Omental fat pad (tissue), 4 donors: ENCODE measurements at places on chromosomes 3 and 15. TPM values are rescaled to one million over a fixed set of nuclear protein-coding genes. Genes with fewer than 3 reads are reported as not detected.
A peak's percentile ranks its signal among the peaks of the same experiment; 100 is the strongest.

DNA sequence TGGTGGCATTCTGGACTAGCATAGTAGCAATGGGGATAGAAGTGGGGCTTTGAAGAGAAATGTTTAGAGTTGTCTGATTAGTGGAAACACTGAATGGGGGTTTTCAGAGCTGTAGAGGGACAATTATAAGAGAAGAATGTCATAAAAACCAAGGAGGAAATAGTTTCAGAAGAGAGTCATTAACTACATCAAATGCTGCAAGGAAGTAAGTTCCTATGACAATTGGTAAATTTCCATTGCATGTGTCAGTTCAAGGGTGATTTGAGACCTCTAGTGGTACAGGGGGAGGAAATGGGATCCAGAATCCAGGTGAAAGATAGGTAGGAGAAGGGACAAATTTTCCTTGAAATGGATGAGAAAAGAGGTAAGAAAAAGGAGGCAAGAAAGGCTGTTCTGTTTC is 68.3 kb upstream of the TBC1D5 start:
- DNase-seq, result no peak

The GADL1 gene
- total RNA-seq, result not detected

The PPIP5K1 gene
- 29.4 TPM for total RNA-seq

The LRRC31 gene
- not detected for total RNA-seq

GRCh38 chr3:54427501-54427900 is 305.1 kb downstream of the CACNA2D3 start:
- DNase-seq, result no peak

- no peak for DNase-seq
Observed at GRCh38 chr3:133956982-133957381, 61.3 kb upstream of the RAB6B start.

The TTLL13 gene
- not detected for total RNA-seq

GRCh38 chr3:181176601-181177000 is 187.1 kb upstream of the DNAJC19 start:
- peak; percentile 82 for DNase-seq

- DNase-seq, result no peak
Observed at GRCh38 chr15:73902121-73903020, 23.9 kb upstream of the LOXL1 start.

The GPR87 gene
- total RNA-seq, result not detected

DNA sequence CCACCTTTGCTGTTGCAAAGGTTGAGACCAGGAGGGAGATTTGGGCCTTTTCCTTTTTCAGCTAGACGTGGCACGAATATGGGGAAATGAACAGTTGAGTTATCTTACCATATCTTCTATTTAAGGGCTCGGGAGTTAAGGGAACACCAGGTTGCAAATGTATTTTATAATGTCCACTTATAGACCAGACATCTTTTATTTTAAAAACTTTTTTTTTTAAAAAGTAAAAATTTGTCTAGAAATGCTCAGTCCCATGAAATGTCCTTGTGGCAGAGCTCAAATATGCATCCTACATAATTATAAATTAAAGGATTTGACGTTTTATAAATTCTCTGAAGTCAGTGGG is 103.6 kb upstream of the VEPH1 start:
- no peak for DNase-seq

DNA sequence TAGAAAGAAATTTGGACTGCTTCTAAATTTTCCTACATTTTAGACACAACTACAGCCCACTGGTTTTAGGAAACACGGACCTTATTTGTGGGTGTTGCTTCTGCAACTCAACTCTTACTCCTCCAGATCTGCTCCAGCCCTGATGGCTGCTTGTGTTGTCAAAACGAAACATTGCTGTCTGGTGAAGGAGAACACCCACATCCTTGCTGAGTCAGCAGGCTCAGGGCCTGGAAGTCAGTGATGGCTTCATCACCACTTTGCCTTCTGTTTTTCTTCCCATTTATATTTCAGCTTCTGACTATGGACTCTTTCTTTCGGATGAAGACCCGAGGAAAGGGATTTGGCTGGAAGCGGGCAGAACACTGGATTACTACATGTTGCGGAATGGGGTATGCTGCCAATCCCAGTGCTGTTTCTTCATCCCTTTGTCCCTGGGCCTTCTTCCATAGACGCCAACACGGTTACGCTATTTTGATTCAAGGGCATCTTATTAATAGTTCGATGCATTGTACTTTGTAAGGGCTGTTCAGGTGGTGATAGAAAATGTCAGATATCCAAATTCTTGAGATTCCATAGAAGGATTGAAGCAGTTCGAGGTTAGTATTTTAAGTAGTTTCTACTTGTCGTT is 392.6 kb upstream of the TPM1 start:
- DNase-seq, result no peak

DNA sequence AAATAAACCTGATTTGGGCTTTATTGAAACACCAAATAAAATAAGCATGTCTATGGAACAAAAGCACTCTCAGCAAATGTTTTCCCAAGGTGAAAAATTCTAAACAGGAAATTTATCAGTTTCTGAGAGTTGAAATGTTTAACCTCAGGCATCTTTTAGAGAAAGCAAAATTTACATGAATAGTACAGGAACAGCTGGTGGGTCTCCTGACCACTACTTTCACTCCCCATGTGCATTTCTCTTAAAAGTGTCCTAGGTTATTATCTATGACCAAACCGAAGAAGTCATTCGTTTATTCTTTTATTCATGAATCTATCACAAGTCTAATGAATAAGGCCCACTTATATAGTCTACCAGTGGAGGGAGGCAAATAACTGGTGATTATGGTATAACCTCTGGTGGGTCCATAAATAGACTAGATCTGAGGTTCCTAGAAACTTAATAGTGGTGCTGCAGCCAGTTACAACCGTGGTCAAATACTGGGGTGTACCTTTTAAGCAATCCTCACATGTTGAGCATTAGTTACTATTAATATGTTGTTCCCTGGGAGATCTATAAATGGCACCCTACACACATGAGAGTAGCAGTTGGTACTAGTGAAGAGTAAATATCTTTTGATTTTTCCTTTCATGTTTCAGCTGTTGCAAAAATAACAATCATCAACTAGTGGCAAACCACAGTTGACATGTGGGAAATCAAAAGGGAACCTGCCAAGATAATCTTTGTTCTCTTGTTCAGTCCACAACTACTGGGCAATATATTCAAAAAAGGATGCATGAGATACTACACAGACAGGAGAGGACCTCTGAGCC is 169.3 kb upstream of the STAC start:
- no peak for DNase-seq

The LSMEM2 gene
- not detected for total RNA-seq

- no peak for DNase-seq
Observed at GRCh38 chr3:60086811-60087210, 1037.0 kb upstream of the CFAP20DC start.

GRCh38 chr3:27454461-27454860 is 29.7 kb downstream of the SLC4A7 start:
- no peak for DNase-seq

DNA sequence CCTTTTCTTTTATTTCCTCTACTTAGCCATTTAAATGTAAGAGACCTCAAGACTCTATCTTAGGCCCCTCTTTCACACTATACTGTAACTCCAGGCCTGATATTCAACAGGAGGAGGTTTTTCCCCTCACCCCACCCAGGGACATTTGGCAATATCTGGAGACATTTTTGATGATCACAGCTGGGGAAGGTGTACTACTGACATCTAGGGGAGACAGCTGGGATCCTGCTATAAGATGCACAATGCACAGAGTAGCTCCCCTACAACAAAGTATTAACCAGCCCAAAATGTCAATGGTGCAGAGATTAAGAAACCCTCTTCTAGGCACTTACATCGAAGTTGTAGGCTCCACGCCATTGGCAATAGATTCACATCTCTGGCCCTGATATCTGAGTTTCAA is 517.5 kb upstream of the UBE2E2 start:
- DNase-seq, result no peak

- DNase-seq, result no peak
Observed at GRCh38 chr15:74954515-74954914, 2.1 kb downstream of the RPP25 start.

DNA sequence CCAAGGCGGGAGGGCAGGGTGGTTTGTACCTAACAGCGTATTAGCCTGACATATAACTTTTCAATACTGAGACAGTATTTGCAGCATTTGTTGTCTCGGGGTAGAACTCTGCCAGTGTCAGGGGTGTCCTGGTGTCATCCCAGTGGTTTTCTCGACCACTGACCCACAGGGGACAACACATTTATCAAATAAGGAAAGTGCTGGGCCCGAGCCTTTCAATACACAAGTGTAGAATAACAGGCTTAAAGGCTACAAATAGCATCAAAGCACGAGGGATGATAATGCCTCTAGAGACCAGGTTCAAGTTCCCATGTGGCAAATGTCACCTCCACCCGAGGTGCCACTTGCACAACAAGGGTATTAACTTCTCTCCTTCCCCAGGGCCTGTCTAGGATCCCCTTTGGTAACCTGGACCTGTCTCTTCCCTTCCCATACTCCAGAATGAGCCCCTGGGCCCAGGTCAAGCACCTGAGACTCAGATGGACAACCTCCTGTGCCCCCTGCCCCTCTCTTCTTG is 9.5 kb upstream of the SLC6A6 start:
- DNase-seq, result no peak

DNA sequence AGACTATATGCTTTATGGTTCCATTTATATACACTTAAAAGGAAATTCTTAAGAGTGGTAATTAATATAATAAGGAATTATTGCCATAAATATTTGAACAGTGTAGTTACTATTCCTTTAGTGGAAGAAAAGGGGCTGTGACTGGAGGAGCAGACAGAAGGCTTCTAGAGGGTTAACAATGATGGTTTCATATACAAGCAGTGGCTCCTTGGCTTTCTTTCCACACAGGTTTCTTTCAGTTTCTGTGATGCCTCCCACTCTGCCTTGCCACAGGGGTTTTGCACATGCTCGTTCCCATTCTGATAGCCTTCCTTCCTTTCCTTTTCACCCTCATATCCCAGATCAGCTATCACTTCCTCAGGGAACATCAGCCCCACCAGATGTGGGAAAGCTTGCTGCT is 108.8 kb upstream of the LYSMD4 start:
- DNase-seq, result no peak

DNA sequence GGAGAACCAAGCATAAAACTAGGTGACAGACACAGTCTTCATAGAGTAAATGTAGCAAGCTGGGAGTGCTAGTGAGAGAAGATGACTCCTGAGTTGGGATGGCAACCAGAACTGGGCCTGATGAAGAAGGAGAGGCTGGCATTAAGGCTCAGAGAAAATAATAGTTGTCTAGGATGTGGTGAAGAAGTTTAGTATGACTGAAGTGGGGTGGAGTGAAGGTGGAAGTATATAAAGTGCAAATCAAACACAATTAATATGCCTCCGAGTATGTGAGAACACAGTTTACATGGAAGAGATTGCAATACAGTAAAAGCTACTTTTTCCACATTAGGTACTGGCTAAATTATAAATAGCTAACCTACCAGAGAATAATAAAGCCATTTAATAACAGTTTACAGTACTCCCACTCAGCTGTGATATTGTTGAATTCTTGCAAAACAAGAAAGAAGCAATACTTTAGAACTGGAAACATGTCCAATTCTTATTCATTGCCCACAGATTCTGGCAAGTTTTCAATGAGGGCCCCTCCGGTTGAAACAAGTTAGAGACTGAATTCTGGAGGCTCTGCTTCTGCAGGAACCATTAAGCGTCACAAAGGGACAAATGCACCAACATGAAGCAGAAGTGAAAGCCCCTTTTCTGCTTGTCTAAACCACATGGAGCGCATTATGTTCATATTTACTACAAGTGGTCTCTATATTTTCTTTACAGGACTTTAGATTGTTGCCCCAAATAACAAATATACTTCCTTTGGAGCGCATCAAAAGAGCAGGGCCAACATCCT is 243.7 kb downstream of the SLC9A9 start:
- DNase-seq, result no peak

- DNase-seq, result no peak
Observed at GRCh38 chr3:61117045-61117898, 134.0 kb downstream of the FHIT start.

- no peak for DNase-seq
Observed at GRCh38 chr15:33378866-33379480, 68.2 kb downstream of the RYR3 start.

- DNase-seq, result no peak
Observed at GRCh38 chr3:71304684-71305083, 278.8 kb downstream of the FOXP1 start.

The UBP1 gene
- total RNA-seq, result 77.0 TPM

DNA sequence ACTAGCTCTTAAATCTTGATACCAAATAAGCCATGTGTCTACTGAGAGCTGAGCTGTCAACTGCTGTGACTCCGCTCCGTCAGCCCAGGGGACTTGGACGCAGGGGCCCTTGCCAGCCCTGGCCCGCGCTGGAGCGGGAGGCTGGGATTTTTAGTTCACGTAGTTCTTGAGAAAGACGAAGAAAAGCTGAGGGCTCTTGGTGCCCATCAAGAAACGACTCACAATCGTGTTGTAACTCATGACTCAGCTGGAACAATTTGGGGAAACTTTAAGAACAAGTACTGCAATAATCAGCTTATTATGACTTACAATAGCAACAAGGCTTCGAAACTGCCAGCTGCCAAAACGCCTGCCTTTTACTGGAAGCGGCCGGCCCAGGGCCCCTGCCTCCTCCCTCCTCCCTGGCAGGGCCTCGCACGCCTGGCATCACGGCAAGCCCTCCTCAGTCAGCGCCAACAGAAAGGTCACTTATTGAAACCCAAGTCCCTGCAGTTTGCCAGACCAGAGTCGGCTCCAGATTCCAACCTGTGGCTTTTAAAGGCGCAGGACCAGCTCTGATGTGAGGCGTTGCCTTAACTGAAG is 60.3 kb downstream of the RGMA start:
- DNase-seq, result peak; percentile 49
